ENCODE measurements at places on chromosomes 13 and 19. TPM values are rescaled to one million over a fixed set of nuclear protein-coding genes. Genes with fewer than 3 reads are reported as not detected.

- no peak for DNase-seq
These were observed 27.9 kb downstream of the PPP5C start for GRCh38 chr19:46374536-46375475.

The LCP1 gene
- 0.06 TPM for polyA plus RNA-seq

DNA sequence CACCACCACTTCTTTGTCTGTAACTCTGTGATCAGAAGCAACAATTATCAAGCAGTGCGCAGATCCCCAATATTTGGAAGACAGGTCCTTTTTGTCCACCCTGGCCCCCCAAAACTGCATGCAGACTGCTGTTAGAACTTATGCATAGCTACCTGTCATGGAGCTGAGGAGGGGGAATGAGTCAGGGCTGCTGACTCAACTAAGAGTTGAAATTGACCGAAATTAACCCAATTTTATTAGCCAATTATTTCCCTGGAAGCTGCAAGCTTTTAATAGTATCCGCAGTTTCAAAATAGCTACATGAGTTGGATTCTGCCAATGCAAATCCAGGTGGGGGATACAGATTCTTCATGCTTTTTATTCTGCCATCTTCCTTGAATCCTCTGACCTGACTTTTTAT lies 14.0 kb upstream of the ZNF491 start:
- no peak for DNase-seq

The ALDH16A1 gene
- 15.0 TPM for polyA plus RNA-seq

- no peak for DNase-seq
These were observed 11.6 kb downstream of the TMPRSS9 start for GRCh38 chr19:2371656-2372055.

DNA sequence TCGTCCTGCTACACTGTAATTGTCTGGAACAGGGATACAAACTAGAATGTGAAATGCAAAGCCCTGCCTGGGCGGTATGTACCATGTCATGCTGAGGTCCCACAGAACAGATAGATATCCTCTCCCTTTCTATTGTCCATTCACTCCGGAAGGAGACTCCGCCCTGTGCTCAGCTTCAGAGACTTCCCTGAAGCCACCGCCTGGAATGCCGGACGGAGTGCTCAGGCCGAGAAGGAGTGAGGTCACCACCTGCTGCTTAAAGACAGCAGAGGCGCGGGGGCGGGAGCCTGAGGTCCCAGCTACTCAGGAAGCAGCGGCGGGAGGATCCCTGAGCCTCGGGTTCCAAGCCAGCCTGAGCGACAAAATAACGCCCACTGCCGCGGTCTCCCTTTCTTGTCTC lies 890 bp upstream of the ZNF611 start:
- DNase-seq = no peak

The RDH8 gene
- polyA plus RNA-seq = 0.05 TPM

The HIPK4 gene
- polyA plus RNA-seq = 0.21 TPM

The SIGLEC10 gene
- polyA plus RNA-seq = not detected

GRCh38 chr19:48755787-48756186 lies 463 bp downstream of the FGF21 start:
- no peak for DNase-seq

DNA sequence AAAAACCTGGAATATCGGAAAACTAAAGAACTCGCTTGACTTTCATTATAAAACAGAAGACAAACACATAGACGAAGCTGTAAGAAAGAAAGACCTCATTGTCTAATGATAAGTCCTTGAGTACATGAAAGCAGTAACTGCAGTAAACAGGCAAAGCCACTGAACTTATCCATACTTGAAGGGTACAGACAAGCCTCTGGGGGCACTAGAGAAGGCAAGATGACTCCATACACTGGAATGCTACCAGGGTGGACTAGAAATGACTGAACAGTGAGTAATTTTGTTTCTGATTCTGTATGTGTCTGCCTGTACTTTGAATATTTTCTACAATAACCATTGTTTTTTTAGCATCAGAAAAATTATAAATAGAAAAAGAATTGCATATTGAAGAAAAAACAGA lies 507.9 kb downstream of the UQCRFS1 start:
- no peak for DNase-seq

- DNase-seq = no peak
These were observed 671 bp downstream of the MCOLN1 start for GRCh38 chr19:7522923-7523667.

DNA sequence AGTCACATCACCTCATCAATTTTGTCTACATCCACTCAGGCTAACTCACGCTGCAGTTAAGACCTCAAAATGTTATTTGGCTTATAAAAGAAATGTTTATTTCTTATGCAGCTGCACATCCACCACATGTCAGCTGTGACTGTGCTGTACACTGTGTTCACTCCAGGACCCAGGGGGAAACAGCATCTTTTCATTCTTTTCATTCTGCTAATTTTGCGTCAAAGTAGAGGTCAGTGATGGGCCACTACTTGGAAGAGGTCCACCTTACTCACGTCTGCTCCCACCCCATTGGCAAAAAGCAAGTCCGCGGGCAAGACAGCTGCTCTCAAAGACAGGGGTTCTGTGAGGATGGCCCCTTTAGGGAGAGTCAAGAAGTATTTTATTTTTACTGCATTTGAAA lies 4.5 kb upstream of the DCT start:
- no peak for DNase-seq

DNA sequence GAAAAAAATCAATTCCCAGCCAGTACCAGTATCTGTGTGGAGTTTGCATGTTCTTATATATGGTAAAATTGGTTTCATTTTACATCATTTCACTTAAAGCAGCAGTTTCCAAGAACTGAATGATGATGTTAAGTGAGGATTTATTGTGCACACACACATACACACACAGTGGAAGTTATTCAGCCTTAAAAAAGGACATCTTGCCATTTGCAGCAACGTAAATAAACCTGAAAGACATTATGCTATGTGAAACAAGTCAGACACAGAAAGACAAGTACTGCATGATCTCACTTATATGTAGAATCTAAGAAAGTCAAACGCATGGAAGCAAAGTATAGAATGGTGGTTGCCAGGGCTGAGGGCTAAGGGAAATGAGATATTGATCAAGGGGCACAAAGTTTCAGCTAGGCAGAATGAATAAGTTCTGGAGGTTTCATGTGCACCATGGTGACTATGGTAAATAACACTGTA lies 5.3 kb downstream of the SIGLECL1 start:
- DNase-seq = no peak

Data from BJ (cell line).